Mesothelial cell of epicardium (in vitro differentiated cells): ENCODE measurements at places on chromosomes 11 and 22. TPM values are rescaled to one million over a fixed set of nuclear protein-coding genes. Genes with fewer than 3 reads are reported as not detected.

DNA sequence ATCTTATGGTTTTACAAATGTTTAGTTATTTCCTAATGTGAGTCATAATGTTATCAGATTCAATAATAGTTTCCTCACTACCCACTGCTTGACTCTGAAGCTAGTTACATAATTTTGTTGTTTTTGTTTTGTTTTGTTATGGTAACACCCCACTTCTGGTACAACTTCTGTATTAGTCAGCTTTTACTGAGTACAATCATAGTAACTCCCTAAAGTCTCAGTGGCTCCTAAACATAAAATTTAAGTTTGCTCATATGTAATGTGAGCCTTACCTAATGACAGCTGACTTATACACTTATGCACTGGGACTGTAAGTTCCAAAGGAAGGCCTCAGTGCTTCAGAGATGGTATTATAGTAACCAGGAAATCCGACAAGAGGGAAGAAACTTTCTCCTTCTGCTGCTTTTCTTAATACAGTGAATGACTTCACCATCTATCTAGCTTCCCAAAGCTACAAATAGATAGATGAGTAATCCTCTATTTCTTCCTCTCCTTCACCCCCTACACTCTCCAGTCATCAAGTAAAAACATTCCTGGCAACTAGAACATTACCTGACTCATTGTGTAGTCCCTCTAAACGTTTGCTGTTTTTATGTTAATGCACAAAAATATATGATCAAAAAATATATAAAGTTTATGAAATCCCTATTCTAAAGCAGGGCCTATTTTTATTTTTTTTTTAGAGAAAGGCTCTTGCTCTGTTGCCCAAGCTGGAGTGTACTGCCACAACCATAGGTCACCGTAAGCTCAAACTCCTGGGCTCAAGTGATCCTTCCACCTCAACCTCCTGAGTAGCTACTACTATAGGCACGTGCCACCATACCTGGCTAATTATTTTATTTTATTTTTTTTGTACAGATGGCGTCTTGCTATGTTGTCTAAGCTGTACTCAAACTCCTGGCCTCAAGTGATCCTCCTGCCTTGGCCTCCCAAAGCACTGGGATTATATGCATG is 563.0 kb downstream of the SOX6 start:
- no peak for DNase-seq

- no peak for DNase-seq
These were observed 1.5 kb downstream of the HIPK3 start for GRCh38 chr11:33258631-33259205.

DNA sequence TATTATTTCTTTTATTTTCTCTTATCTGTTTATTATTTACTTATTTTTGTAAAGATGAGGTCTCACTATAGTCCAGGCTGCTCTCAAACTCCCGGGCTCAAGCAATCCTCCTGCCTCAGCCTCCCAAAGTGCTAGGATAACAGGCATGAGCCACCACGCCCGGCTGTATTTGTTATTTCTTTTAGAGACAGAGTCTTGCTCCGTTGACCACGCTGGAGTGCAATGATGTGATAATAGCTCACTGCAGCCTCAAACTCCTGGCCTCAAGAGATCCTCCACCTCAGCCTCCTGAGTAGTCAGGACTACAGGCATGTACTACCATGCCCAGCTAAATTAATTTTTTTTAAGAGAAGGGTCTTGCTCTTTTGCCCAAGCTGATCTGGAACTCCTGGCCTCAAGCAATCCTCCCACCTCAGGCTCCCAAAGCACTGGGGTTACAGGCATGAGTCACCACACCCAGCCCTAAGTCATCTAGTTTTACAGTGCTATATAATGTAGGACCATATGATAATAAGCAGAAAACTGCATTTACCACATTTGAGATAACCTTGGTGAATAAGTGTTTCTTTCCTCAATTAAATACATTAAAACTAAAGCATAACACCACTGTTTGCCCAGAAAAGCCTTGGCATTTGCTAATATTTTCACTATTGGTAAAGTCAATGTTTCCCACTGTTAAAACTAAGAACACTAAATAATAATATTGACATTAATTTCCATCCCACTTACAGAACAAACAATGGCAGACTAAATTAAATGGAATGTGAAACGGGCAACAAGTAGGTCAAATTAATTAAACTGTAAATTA is 127.5 kb downstream of the SIK3 start:
- DNase-seq: no peak

GRCh38 chr11:69353696-69354544 is 60.0 kb downstream of the MYEOV start:
- DNase-seq: no peak

- DNase-seq: peak; percentile 17
These were observed 18.3 kb upstream of the ACCSL start for GRCh38 chr11:44029507-44029845.

DNA sequence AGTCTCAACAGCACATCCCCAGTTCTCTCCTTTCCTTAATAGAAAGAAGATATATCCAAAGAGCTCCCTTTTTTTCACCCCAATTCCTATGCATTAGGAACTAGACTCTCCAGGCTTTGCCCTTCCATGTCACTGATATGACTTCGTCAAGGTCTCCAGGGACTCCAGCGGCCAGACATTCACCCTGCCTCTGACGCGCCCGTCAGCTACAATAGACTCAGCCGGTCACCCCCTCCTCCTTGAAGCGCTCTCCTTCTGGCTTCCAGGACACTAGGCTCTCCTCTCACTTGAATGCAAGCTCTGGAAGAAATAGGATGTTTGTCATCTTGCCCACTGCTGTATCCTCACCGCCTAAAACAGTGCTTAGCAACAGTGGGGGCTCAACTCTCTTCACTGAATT is 14.9 kb upstream of the ELFN2 start:
- no peak for DNase-seq

- no peak for DNase-seq
These were observed 539.3 kb downstream of the SOX6 start for GRCh38 chr11:15817001-15817400.

DNA sequence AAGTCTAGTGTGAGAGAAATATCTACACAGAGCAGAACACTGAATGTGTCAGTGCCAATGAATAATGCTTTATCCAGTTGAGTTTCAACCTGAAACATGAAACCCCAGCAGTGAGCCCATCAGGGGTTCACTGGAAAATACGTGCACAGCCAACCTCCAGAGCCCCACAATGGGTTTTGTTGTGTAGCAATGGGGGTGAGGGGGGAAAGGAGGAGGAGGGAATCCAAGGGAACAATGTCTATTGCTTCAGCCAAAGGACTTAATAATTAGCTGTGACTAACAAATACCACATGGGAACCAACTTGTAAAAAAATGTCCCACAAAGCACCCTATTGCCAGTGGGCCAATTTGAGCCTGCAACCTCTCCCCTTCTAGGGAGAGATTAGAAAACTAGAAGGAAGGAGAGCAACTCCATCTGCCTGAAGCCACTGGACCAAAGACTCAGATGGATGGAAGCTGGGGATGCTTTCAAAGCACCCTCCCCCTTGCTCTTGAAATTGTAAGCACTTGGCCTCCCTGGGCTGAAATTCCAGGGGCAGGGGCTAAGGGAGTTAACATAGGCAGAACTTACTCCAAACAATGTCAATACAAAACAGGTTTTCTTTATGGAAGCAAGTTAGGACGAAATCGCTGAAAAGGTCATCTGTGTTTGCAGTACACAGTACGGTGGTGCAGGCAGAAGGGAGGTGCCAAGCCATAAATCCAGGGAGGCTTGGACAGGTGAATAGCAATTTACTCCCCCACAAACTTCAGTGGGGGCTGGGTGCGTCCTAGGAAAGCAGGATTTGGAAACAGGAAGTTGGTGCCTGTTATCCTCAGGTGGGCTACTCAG is 99.8 kb downstream of the ARL14EP start:
- no peak for DNase-seq

Gene OR52I1
- not detected in 3 replicates for total RNA-seq

Gene MED15
- 129 to 135 TPM (median 129 TPM) in 3 replicates for total RNA-seq

Gene TREH
- total RNA-seq: 0.11 TPM in 1 of 3 replicates, not detected in the others

Gene NUP160
- total RNA-seq: 61.9 to 66.5 TPM (median 64.2 TPM) in 3 replicates

Gene SCT
- 1.2 to 1.7 TPM (median 1.3 TPM) in 3 replicates for total RNA-seq
